ENCODE measurements at places on chromosomes 12 and 14. TPM values are rescaled to one million over a fixed set of nuclear protein-coding genes. Genes with fewer than 3 reads are reported as not detected.

DNA sequence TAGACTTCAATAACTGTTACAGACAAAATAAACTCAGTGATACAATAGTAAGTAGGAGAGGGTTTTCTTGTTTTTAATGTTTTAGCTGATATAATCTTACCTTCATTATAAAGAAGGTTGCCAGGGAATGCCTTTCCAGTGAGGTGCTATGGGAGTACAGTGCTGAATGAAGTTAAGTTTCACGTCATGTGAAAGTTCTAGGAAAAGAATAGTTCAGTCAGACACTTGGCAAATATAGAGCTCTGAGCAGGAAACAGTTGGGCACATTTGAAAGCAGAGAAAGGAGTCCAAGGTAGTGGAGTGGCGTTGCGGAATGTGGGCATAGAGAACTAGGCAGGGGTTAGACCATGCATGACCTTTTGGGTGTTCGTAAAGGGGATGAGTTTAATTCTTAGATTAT lies 88.6 kb upstream of the DCN start:
- no peak for DNase-seq

DNA sequence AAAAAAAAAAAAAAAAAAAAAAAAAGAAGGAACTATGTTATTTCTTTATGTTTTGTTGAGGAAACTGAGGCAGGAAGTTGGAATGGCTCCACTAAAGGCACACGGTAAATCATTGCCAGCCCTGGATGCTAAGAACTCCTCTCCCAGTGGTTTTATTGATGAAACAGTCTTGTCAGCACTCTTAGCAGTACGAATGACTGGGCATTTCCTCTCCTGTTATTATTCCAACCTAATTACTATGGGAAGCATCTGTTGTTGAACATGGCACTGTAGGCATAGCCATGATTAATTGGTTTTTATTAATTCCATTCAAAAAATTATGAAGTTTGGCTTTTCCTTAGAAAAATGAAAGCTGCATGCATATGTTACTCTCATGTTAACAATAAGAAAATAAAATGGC lies 1387.1 kb upstream of the TMEM132C start:
- DNase-seq: no peak

DNA sequence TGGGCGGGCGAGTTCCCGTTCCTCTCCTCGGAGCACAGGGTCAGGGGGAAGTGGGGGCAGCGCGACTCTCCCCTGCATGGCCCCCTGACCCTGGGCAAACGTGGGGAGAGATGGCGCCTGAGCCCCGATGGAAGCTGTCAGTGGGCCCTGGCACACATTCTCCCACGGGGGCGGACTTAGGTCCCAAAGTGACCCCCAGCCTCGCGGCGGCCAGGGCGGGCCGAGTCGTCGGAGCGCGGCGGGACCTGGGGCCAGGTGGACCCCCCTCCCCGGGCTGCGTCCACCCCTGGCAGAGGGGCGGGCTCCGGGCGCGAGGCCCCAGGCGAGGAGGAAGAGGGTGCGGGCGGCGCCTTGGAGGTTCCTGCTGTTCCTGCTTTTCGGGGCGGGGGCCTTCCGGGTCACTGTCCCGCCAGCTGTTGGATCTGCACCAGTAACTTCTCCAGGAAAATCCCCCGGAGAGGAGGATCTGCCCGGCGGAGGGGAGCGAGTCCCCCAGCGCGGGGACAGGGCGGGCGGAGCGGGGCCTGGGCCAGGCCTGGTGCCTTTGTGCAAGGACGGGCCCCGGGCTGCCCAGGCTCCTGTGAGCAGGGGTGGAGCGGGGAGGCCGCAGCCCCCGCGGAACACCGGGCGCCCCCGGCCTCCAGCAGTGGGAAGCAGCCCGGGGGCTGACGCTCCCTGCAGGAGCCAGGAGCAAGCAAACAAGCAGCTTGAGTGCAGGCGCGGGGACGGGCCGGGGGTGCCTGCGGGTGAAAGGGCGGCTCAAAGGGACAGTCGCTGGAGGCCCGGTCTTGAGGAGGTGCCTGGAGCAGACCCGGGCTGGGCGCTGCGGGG lies 15.3 kb downstream of the TNFAIP2 start:
- no peak for DNase-seq

DNA sequence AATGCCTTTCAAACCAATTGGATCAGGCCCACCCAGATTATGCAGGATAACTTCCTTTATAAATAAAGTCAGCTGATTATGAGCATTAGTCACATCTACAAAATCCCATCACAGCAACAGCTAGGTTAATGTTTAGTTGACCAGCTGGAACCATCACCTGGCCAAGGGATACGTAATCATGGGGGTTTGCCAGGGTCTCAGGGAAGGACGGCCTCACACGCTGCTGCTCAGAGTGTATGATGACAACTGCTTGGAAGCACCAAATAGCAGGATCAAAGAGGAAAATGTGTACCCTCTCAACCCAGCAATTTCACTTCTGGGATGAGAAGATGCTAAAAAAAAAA lies 162.6 kb downstream of the SLC15A4 start:
- no peak for DNase-seq

DNA sequence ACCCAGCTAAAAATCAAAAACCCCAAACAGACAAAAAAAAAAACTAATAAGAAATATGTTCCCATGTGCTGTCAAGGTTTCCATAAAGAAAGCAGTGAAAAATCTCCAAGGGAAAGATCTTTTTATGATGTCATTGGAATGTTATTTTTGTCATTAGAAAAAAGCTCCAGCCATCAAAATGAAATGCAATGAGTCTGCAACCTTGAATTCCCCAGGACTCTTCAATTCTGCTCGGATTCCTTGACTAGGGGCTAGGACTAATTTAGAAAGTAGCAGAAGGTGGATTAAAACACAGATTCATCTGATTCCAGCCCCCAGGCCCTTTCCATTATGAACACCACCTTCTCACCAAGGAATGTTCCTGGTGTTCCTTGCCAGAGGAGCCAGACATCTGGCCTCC lies 6.0 kb upstream of the PCNX1 start:
- DNase-seq: no peak

ATF7 gene
- polyA plus RNA-seq: 23.0 TPM

EIF4B gene
- polyA plus RNA-seq: 53.2 TPM

LRRK2 gene
- 4.4 TPM for polyA plus RNA-seq

All from heart right ventricle (tissue), 16 donors.